ENCODE measurements at places on chromosomes 11 and 22. TPM values are rescaled to one million over a fixed set of nuclear protein-coding genes. Genes with fewer than 3 reads are reported as not detected.

DNA sequence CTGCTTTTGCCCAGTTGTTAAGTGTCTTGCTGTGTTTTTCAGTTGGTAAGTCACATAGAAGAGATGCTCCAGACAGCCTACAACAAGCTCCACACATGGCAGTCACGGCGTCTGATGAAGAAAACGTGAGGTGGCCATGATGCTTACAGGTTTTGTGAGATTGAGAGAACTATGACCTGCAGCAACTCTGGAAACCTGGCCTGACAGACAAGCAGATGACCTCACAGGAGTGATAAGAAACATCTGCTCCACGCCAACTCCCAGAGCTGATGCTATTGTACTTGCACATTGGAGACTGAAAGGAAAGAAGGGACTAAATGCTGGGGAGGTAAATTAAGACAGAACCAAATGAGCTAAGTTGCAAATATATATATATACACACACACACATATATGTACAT is 28.6 kb upstream of the LDHA start:
- no peak for DNase-seq

GRCh38 chr11:65083134-65083833 is 556 bp downstream of the CDCA5 start:
- no peak for DNase-seq

DNA sequence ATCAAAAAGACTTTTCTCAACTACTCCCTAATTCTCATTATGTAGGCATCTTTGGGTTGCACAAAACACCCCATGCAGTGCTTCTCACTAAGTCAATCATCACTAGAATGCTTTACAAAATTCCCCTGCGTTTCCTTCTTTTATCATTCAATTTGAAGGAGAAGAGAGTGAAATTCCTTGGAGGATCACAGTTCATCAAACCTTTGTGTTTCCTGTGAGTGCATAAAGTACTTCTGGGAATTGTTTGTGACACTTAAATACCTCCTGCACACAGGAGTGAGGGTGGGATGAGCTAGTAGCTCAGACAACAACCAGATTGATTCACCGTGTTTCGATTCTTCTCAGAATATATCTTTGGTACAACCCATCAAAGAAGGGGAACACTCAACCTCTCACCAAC is 3.7 kb upstream of the OR5AR1 start:
- DNase-seq: no peak

- no peak for DNase-seq
These were observed 94.3 kb upstream of the CTSC start for GRCh38 chr11:88431675-88432341.

DNA sequence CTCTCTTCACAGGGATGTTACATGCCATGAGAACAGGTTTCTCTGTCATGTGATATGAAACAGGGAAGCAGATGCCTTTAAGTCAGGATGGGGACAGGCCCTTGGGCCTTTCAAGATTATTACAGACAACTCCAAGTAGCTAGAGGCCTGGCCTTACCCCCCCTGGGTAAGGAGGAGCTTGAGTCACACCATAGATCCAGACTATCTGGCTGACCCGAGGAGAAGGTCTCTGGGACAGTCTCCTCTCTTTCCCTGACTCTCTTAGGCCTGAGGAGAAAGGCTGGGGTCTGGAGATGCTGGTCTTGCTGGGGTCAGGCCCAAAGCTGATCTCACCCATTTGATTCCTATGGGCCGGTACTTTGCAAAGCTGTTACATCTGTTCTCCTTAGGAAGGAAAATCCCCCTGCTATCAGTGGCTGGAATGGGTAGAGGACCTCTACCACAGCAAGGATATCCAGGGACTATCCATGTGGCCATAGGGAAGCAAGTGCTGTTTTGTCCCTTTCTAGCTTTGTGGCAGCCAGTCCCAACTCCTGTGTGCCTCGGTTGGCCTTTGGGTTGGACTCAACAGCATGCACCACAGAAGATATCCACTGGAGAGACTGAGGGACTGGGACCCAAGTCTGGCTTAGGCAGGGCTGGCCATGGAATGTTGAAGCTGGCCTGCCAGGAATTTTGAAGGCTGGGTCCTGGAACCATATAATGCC is 25.2 kb downstream of the RELT start:
- DNase-seq: no peak

DNA sequence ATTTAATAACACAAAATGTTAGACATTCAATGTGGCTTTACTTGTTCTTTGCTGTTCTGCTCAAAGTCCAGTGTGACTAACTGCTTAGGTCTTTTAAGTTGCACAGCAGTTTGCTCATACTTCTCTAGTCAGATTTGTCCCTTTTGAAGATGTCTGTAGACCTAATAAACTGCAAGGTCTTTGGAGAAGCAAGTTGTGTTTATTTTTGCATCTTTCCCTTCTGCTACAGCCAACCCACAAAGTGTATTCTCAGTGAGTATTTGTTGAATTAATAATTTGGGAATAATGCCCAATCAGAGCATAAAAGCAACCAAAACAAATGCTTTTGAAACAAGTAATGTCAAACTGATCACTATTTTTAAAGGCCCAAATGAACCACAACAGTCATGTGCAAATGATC is 312.5 kb downstream of the CADM1 start:
- no peak for DNase-seq

GRCh38 chr11:94184846-94185245 is 56.2 kb downstream of the PANX1 start:
- no peak for DNase-seq

- DNase-seq: no peak
These were observed 13.5 kb downstream of the SEZ6L start for GRCh38 chr22:26182723-26183122.

DNA sequence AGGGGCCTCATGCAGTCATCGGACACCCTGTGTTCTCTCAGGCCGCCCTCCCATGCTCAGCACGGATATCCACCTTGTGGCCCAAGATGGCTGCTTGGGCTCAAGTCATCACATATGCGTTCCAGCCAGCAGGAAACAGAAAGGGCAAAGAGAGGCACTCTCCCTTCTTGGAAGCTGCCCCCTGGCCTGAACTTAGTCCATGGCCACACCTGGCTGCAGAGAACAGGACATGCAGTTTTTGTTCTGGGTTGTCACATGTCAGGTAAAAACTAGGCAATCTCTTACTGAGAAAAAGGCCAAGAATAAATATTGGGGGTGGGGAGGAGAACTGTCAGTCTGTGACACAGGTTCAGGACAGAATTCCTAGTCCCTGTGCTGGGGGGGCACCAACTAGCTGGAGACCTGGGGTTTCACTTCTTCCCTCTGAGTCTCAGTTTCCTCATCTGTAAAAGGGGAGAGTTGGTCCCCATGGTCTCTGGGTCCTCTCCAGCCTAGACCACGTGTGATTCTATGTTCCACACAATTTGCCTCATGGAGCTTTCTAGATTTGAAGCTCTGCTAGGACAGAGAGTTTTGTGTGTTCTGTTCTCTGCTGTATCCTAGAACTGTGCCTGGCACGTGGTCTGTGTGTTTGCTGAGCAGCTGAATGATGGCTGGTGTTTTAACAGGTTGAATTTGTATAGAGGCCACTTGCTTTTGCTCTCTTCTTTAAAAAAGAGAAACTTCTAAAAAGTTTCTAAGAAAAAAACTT is 107.2 kb upstream of the ANO1 start:
- no peak for DNase-seq

DNA sequence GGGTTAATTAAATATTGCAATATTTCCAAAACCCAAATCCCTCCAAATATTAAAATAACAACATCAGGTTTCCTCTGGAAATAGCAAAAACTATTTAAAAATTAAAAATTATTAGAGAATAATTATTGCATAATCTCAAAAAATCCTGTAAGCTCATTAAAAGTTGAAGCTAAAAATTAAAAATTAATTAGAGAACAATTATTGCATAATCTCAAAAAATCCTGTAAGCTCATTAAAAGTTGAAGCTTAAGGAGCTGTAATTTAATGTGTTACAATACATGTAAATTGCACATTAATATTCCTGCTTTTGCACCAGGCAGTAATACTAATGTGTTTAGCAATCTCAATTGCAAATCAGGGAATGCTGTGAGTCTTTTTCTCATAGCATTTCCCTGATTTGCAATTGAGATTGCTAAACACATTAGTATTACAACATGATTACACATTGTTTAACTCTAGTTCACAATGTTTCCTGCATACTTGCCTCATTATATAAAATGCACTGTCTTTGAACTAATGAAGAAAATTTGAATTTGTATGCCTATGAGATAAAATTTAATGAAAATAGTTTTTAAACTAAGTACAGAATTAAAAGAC is 247.7 kb downstream of the GUCY1A2 start:
- DNase-seq: no peak

- no peak for DNase-seq
These were observed 195.7 kb downstream of the IGLL1 start for GRCh38 chr22:23384431-23384830.

DNA sequence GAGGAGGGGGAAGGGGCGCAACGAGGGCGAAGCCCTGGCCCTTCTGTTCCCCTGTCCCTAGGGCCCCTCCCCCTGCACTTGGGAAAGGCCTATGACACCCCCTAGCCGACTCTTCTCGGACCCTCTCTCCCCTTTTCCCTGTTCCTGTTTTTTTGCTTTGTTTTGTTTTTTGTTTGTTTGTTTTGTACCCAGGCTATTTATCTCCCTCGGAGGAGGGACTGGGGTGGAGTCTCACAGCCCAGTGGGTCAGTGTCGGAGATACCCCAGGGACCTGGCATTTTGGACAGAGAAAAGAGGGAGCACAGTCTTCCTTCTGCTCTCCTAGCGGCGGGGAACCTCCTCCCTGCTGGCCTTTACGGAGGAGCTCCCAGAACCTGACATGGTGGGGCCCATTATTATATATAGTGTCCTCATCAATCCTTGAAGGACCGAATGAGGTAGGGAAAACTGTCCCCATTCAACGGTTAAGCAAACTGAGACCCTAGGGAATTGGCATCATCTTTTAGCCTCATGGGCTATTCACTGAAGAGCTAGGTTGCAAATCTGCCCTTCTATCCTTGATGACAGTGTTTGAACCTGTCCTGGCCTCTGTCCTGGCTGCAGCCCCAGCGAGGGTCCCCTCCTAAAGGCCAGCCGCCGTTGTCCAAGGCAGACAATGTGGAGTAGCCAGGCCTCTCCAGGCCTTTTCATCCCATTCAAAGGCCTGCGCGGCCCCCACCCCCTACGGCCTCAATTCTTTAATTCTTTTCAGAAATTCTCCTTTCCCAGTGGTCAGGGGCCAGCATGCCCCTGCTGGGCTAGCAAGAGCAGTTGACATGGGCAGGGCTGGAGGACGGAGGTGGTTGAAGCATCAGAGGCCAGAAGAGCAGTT is 911 bp downstream of the EMID1 start:
- DNase-seq: no peak

DNA sequence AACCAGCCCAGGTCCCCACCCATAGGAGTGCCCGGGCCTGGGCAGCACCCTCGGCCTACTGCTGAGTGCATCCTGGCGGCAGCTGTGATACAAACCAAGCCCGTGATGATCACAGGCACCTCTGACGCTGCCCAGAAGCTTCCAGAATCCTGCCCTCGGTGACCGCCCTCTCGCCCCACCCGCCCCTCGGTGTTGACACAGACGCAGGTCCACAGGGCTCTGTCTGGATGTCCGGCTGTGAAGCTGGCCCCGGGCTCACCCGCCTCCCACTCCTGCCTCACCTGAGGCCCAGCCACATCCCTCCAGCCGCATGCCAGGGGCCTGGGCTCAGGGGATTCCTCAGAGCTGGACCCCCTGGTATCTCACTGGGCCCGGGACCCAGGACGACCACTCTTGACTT is 191.0 kb downstream of the BRD1 start:
- DNase-seq: no peak

The GAS2 gene
- 0.56 TPM for total RNA-seq

DNA sequence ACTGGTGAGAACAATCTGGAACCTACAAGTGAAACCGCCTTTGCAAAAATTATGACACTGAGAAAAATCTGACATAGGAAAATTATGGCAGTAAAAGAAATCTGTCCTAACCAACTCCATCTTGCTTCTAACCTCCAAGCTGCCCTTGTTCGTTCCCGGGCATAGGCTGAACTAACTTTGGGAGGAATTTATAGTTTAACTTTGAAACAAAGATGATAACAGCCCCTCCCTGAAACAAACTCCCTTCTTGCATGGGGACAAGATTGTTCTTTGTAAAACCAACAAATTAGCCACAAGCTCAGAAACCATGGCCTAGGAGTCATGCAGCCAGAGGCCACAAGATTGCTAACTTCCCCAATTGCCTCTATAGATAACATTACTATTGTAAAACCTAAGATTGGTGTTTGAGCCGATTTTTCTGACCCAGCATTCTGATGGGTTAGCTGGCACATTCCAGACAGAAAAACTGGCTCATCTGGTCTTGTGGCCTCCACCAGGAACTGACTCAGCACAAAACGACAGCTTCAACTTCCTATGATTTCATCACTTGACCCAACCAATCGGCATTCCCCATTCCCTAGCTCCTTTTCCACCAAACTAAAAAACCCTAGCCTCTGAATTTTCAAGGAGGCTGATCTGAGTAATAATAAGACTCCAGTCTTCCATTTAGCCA is 3.6 kb upstream of the CCDC81 start:
- peak; percentile 62 for DNase-seq

GRCh38 chr11:130211144-130211543 is 51.6 kb downstream of the ST14 start:
- DNase-seq: no peak

The ACRV1 gene
- not detected for total RNA-seq

- no peak for DNase-seq
These were observed 16.9 kb downstream of the RTCB start for GRCh38 chr22:32395107-32395506.

DNA sequence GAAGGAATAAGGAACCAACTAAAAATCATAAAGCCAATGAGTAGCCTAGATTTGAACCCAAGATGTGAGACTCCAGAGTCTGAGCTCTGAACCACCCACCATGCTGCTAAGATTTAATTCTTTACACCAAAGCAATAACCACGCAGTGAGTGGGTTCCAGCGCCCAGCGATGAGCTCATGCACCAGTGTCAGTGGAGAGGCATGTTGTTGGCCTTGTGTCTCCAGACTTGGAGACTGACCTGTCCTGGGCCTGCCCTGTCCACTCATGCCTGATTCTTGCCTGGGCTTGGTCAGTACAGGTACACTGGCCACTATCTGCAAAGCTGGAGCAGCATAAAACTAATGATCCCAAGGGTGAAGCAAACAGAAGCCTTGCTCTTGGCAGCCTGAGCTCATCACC is 53.9 kb upstream of the TIMP3 start:
- no peak for DNase-seq

Data from dermis blood vessel endothelial cell (primary cell).